CD8-positive, alpha-beta memory T cell (primary cell): ENCODE measurements at places on chromosomes 6 and 20. TPM values are rescaled to one million over a fixed set of nuclear protein-coding genes. Genes with fewer than 3 reads are reported as not detected.

The OXT gene
- 1.4 TPM for polyA plus RNA-seq

The PSORS1C2 gene
- polyA plus RNA-seq = not detected

The TNXB gene
- polyA plus RNA-seq = not detected

- no peak for DNase-seq
Observed at GRCh38 chr20:24781418-24781980, 167.6 kb upstream of the CST7 start.

GRCh38 chr6:157164972-157165371, 158.3 kb downstream of the TMEM242 start:
- DNase-seq = no peak

DNA sequence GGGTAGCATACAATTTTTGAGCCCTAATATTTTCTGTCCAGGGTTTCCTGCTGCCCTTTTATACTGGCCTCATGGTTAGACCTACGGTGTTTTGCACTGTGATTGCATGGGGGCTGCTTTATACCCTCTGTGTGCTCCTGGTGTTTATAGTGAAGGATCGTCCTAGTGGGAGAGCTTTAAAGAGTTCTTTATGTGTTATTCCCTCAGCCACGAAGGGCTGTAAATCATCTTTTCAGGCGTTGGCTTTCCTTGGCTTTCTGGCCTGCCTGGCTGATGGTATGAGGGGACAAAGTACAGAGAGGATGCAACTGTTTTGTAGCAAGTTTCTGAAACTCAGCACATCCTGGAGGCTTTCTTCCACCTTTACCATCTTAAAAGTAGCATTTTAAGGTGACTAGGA, 464.3 kb downstream of the EPM2A start:
- no peak for DNase-seq

- DNase-seq = no peak
Observed at GRCh38 chr6:42404484-42404883, 47.2 kb downstream of the TRERF1 start.

GRCh38 chr20:38825901-38826625, 20.6 kb downstream of the PPP1R16B start:
- DNase-seq = no peak

- DNase-seq = no peak
Observed at GRCh38 chr6:16452348-16452747, 214.0 kb downstream of the GMPR start.

- DNase-seq = no peak
Observed at GRCh38 chr6:107604549-107604948, 114.6 kb downstream of the SOBP start.

GRCh38 chr6:6688283-6688682, 99.8 kb downstream of the LY86 start:
- no peak for DNase-seq

DNA sequence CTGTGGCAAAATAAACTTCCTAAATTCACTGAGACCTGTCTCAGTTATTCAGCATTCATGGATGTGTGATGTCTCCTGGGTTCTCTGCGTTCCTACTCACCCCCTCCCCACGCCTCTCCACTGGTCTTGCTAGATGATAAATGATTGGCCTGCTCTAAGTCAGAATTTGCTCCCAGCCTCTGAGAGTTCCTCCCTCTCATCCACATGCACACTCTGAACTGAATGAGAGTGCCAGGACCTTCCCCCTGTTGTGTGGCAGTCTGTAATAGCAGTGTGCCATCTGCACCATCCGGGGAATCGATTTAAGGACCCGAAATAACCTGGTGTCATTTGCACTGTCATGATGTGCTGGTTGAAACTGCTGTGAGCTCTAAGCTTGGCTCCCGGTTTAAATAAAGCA, 135.8 kb upstream of the AFDN start:
- no peak for DNase-seq
